ENCODE measurements at places on chromosomes 3 and 15.

DNA sequence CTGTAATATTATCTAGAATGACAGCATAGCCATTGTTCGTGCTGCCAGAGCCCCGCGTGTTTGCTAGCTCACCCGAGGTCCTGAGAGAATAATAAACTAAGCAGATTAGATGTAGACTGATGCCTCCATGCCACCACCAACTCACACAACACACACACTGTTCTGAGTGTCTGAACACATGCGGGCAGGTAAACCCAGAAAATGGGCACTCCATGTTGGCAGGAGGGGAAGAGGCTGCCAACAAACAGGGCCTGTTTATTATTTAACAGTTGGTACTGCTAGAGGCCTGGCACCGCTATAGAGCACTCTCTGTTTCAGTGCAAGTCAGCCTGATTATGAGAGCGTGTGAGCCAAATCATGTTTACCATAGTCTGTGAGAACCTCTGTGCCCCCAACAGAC, 299.0 kb downstream of the ZBTB20 start:
- DNase-seq = no peak

- DNase-seq = no peak
Measured at GRCh38 chr15:66850078-66850991, 148.3 kb downstream of the SMAD6 start.

DNA sequence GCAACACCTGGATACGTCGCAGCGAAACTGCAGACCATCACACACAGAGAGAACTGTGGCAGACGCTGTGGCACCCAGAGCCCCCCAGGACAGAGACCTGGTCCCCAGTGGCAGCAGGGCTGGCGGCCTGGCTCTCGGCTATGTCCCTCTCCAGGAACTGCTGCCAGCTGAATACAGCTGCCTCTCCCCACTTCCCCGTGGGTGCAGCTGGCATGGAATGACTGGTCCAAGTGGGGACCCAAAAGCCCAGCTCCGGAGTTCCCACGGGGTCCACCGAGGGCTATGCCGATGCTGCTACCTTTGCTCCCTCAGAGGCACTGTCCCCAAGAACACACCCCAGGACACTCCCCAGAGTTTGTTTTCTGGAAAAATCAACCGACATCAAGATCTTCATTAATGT, 67.8 kb upstream of the GATA2 start:
- no peak for DNase-seq

GRCh38 chr3:73637042-73637441, 12.3 kb upstream of the PDZRN3 start:
- DNase-seq = no peak

- no peak for DNase-seq
Measured at GRCh38 chr3:4426782-4427344, 40.2 kb downstream of the SUMF1 start.

DNA sequence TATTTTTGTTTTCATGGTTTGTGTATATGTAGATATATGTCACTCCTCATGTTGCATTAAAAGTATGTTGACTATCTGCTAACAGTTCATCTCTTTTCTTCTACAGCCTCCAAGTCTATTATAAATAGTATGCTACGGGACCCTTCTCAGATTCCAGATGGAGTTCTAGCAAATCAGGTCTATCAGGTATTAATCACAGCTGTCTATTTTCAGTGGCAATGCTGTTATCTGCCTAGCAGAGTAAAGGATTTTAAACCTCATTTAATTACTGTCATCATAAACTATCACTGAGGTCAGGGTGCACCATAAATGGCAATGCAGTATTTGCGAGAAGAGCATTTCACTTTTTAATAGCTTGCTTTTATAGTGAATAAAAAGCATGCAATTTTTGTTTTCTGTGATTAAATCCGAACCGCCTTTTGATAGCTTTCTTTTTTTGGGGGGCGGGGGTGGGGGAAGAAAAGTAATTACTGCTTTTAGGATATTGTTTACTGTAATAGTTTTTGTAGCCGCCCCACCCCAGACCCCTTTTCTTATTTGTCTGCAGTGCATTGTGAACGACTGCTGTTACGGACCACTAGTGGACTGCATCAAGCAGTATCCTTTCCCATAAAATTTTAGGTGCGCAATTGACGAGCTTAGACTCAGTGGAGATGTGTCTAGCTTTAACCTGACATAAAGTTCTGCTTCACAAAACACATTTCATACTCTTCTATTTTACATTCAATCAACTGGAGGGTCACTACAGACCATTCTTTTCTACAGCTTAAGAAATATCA, 112.3 kb downstream of the CDIN1 start:
- DNase-seq = no peak

DNA sequence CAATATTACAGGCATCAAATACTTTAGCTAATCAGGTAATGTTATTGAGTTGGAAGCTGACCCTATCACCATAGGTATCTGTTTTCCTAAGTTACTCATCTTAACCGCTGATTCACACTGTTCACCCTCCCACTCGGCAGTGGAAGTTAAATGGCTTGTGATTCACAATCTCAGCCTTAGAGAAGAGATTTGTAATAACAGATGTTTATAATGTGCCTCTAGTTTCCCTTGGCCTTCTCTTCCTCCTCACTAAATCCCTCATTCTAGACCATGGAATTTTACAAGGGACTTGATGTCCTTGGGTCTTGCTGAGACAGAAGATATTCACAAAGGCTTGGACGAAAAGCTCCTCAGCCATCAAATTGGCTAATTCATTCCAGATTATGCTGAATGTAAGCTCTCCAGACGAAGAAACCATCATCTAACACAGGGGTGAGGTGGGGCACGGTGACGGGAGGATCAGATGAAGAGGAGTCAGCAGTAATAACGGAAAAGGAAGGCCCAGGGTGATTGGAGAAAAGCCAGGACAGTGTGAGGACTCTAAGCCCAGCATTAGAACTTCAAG, 931.7 kb downstream of the MCTP2 start:
- no peak for DNase-seq

GRCh38 chr3:171809611-171809860, 747 bp downstream of the PLD1 start:
- DNase-seq = no peak

Measured in stimulated activated CD4-positive, alpha-beta T cell treated with anti-CD3 and anti-CD28 coated beads, Interleukin-4, amount 100 ng/mL, for 4 hours (primary cell).